ENCODE measurements at places on chromosomes 4 and X. TPM values are rescaled to one million over a fixed set of nuclear protein-coding genes. Genes with fewer than 3 reads are reported as not detected.
A peak's percentile ranks its signal among the peaks of the same experiment; 100 is the strongest.

- DNase-seq, result peak; percentile 4
Measured at GRCh38 chrX:55488006-55488592, 1.5 kb downstream of the USP51 start.

DNA sequence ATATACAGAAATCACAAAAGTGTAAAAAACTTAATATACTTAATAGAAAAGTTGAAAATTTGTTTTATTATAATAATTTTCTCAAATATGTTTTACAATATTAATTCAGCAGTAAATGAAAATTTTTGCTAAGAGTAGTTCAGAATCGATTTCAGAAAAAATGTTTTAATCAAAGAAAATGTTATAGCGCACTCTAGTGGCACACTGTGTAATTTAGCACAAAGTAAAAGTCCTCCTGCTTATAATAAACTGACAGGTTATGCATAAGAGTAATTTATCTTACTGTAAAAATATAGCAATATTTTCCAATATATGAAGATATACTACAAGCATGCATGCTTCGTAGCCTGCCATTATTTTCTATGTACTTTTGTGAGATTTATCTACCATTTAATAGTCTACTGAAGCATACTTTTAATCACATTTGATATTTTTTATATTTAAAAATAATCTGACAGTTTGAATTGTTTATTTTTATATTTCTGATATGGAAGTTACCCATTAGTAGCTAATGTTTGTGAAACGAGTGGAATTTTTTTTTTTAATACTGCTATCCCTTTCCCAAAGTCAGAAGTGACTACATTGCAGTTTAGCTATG, 217.9 kb upstream of the KLHL4 start:
- peak; percentile 9 for DNase-seq

- DNase-seq, result no peak
Measured at GRCh38 chr4:148740701-148741100, 298.5 kb upstream of the NR3C2 start.

DNA sequence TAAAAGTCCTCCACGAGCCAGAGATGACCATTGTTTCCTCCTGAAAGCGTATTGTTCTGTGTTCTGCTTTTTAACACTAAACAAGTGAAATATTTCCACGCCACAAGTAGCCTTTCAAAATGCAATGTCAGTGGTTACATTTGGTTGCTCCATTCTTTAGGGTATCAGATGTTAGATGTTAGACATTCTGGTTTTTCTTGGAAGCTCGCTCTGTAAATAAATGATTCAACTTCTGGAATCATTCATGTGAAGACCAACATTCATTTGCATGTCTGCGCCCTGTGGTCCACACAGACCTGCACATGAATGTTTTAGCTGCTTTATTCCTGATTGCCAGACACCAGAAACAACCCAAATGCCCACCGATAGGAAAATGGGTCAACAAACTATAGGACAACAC, 38.0 kb upstream of the HELT start:
- no peak for DNase-seq

DNA sequence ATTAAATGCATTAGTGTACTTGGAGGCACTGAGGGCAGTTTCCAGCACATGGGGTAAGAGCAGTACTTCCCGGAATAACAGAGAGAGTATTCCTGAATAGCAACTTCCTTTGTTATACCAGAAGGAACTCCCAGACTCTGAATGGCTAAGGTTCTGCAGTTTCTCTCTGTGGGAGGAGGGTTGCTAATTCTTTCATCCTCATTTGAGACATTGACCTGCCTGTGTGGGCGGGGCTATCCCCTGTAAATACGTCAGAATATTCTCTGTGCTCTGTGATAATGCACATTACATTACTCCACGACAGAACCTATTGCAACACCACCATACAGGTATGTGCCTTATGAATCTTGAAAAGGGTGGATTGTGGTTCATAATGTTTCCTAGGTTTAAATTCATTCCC, 52.7 kb downstream of the SPINK2 start:
- DNase-seq, result no peak

DNA sequence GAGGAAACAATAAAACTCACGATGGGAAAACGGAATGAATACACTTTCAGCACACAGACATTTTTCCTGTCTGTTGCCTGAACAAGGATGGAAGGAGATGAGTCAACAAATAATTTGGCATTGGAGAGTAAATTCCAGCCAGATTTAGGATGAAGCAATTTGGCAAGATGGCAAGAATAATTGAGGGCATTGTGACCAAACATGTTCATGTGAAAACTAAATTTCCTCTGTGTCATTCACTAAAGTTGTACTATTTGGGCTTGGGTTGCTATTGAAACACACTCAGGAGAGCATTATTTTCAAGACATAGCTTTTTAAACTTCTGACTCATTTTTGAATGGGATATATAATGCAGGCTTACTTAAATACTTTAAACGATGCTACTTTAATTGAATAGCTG, 1614.4 kb downstream of the PCDH19 start:
- DNase-seq, result no peak

GRCh38 chr4:124804041-124804440, 91.5 kb upstream of the ANKRD50 start:
- no peak for DNase-seq

DNA sequence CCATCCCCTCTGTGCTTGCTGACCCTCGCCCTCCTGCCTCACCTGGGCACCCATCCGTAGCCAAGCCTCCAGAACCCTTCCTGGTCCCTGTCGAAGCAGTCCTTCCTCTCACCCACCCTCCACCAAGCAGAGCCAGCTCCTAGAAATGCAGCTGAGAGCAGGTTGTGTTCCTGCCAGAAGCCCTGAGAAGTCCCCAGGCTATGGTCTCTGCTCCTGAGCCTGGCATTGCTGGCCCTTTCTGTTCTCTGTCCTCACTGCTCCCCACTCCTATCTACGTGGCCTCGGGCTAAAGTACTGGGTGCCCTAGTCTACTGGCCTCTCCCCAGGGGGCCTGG, 2.1 kb upstream of the CPZ start:
- no peak for DNase-seq

DNA sequence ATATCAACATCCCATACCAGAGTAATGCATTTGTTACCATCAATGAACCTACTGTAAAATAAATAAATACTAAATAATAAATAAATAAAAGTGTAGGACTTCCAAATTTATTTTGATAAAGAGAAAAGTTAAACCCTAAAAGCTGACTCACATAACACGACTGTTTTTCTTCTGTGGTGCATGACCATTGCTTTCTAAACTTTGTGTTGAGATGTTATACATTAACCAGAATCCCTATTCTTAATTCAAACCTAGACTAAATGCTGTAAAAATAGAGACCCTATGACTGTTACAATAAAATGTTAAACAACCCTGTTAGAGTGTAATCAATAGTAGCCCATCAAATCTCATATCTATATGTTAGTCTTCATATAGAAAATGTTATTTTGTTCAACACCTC, 20.9 kb upstream of the PRMT9 start:
- DNase-seq, result no peak

DNA sequence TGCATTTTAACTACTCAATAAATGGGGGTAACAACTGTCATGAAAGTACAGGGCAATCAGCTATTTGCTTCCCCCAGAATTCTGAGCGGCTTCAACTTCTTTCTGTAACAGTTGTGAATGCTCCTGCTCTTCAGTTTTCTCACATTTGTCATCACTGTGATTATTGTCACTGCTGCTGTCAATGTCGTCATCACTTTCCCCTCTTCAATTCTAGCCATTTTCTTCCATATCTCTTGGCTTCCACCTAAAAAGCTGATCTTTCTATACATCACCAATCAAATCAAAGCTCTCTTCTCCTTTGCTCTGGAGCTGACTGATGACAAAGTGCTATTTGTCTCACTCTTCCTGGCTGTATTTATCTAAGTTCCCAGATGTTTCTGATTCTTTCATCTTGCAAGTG, 125.6 kb downstream of the COMMD8 start:
- no peak for DNase-seq

DNA sequence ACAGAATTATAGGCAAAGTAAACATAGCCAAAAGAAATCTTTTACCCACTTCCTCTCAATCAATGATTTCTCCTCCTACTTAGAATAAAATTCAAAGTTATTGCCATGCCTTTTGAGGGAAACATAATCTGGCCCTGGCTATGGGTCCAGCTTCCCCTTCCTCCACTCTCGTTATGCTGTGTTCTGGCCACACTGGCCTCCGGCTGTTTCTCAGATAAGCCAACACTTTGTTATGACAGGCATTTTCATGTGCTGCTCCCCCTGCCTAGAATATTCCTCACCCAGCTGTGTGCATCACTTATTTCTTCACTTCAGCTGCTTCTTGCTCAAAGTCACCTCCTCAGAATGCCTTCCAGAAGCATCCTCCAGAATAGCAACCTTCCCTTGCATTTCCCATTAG, 386.6 kb upstream of the AADAT start:
- peak; percentile 7 for DNase-seq

DNA sequence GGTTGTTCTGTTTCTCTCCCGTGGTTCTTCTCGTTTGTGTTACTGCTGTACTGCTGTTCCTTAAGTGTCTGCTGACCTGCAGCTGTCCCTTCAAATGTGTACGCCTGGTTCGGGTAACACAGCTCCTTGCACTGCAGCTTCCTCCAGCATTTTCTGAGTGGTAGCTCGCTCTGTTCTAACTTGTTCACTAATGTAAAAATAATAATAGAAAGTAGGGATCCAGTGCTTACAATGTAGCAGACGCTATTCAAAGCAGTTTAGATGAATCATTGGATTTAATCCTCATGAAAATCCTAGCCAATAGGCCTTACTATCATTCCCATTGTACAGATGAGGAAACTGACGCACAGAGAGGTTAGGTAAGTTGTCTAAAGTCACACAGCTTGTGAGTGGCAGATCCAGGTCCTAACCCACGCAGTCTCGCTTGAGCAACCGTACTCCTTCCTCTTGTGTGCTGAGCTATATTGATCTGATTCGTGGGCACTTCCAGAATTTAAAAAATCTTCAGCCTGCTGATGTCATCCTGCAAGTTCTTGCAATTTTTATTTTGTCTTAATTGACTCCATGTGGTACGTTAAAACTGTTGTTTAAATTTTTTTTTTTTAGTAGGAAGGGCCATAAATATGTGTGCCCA, 448.2 kb upstream of the FAT1 start:
- no peak for DNase-seq

DNA sequence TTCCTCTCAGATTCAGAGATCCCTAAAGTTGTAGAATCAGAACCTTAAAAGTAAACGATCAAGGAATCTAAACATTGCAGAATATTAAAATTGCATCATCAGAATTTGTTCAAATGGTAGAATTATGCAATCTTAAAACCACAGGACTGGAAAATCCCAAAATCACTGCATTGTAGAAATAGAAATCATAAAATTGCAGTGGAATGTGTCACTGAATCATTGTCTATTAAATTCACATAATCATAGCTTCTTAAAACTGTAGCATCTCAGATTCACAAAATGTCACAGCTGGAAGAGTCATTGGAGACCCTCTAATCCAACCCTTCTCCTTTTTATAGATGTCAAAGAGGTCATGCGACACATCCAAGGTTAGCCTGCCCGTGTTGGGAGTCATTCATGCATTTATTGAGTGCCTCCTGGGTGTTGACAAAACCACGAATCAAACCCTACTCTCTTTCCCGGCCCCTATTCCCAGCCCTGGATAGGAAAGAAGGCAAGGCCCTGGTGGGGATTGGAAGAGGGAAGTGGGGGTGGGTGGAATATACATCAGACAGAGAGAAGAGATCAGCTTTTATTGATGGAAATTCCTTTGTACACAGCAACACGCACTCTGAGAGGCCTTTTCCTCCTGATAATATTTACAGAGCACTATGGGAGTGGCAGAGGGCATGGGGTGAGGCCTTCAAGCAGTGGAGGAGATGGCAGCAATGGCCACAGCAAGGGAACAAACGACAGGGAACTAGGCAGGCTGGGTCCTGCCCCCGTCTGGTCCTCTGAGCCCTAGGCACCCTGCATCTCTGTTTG, 15.4 kb downstream of the IQSEC2 start:
- peak; percentile 72 for DNase-seq

- DNase-seq, result no peak
Measured at GRCh38 chrX:47628982-47629381, 748 bp downstream of the CFP start.

- no peak for DNase-seq
Measured at GRCh38 chr4:175271010-175271630, 353.0 kb downstream of the ADAM29 start.

DNA sequence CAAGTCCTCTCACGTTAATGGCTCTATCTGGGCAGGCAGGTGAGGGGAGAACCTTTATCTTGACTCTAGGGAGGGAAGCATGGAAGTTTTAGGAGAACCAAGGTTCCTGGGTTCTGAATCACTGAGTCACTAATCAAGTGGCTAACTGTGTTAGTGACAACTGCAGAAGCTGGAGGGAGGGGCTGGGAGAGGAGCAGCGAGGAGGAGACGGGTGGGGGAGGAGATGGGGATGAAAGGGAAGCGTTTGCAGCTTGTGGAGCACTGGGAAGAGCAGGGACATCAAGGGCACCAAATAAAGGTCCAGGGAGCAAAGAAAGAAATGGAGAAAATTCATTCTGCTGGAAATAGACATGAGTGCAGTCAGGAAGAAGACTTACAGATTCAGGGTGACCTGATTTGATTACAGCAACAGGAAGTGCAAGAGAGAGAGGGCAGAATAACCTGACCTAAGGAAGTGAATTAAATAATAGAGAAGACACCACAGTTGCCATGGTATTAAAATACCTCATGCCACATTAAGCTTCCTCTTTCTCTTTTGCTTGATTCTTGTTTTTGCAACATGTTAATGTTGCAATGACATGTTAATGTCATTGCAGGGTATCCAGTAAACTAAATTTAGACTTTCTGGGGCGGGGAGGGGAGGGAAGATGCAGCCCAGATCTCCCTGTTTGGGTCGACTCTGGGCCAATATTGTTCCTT, 4.5 kb upstream of the SETD7 start:
- DNase-seq, result no peak

DNA sequence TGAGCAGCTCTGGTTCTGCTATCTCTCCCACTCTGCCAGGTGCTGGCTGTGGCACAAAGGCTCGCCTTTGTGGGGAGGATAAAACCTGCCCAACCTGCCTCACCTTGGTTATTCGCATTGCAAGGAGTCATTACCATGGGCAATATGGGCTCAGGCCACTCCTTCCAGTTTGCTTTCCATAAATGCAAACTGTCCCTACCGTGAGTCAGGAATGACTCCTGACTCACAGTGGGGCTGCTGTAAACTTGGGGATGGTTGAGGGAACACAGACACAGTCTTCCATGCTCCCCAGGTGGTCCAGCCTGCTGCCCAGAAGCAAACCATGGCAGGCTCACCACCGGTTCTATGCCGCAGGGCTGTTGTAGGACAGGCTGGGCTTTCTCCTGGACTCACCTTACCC, 36.1 kb downstream of the COQ2 start:
- DNase-seq, result no peak

- DNase-seq, result no peak
Measured at GRCh38 chr4:76096076-76096475, 21.6 kb downstream of the ART3 start.

HMGB3 gene
- 14.7 TPM for total RNA-seq

NOX1 gene
- under 0.01 TPM for total RNA-seq

RTL9 gene
- total RNA-seq, result under 0.01 TPM

PJA1 gene
- total RNA-seq, result 25.4 TPM

WAS gene
- not detected for total RNA-seq

AREG gene
- total RNA-seq, result not detected

VMA21 gene
- total RNA-seq, result 80.3 TPM

CBR4 gene
- 23.3 TPM for total RNA-seq

FAM47A gene
- not detected for total RNA-seq

CFP gene
- total RNA-seq, result 0.32 TPM

DDX53 gene
- under 0.01 TPM for total RNA-seq

PROM1 gene
- total RNA-seq, result under 0.01 TPM

All from fibroblast of villous mesenchyme (primary cell).